Stimulated activated naive CD4-positive, alpha-beta T cell (primary cell): ENCODE measurements at places on chromosomes 11 and 22.

- DNase-seq = no peak
Measured at GRCh38 chr22:33710326-33710725, 209.9 kb downstream of the LARGE1 start.

DNA sequence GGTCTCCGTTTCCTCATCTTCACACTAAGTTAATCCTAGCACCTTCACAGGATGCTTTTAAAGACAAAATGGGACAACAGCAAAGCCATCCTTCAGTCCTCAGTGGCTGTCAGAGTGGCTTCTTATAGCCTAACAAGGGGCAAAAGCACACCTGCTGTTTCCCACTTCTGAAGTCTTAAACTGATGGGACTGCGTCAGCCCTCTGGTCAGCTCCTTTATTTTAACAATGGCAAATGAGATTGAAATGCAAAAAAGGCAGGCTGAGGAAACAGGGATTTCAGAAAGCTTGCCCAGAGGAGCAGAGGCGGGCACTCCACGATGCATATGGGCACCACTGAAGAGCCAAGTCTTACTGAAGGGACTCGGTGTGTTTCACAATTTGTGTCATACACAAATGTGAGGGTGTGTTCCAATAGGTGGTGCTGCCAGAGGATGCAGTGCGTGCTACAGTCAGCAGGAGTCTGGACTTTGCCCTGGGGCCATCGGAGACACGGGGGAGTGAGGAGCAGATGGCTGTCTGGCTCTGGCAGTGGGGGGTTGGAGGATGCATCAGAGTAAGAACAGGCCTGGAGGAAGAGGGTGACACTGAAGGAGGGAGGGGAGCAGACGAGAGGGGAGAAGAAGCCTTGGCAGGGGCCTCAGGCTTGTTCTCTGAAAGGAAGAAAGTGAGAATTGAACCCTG, 47.3 kb downstream of the TENM4 start:
- DNase-seq = no peak

GRCh38 chr11:134841411-134841810, 429.4 kb upstream of the B3GAT1 start:
- DNase-seq = no peak

DNA sequence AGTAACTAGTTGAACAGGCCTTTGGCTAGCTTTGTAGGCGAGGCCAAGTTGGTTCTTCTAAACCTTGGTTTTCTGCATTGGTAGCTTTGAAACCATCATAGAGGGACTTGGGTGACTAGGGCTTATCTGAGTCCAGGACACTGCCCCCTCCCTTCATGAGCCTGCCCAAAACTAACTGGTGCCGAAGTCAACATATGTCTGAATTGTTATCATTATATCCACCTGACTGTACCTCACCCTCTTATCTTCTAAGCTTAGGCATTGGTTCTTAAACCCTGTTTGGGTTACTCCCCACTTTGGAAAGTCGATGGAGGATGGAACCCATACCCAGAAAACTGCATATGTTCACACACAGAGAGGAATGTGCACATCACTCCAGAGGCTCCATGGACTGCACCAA, 7.6 kb upstream of the MAPK8IP1 start:
- no peak for DNase-seq

- no peak for DNase-seq
Measured at GRCh38 chr11:109677876-109678275, 255.9 kb downstream of the C11orf87 start.

DNA sequence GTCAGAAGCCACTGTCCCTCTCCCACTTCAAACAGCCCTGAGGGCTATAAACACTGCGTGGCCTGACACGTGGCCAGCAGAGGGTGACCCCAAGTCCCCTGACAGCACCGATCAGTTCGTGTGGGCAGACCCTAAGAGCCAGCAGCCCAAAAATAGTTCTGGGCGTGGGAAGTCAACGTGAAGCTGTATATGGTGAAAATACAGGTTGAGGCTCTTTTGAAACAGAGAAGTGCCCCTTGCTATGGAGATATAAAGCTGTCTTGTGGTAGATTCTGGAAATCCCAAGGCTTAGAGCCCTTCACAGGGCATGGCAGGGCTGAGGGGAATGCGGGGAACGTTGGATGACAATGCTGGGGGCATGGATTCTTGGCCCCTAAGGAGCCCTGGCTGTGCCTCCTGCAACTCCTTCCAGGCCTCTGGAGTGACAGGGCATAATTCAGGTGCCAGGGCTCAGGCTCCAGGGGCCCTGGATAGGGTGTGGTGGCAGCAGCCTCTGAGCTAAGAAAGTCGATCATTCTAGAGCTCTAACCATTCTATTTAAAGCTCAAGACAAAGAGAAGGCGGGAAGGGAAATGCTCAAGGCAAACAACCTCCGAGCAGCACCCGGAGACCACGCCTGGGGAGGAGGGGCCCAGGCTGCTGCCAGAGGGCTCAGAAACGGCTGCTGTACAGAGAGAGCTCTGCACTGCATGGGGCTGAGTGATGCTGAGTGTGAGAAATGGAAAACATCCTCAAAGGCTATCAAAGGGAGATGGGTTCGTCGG, 60.4 kb upstream of the CD5 start:
- DNase-seq = peak; percentile 85

DNA sequence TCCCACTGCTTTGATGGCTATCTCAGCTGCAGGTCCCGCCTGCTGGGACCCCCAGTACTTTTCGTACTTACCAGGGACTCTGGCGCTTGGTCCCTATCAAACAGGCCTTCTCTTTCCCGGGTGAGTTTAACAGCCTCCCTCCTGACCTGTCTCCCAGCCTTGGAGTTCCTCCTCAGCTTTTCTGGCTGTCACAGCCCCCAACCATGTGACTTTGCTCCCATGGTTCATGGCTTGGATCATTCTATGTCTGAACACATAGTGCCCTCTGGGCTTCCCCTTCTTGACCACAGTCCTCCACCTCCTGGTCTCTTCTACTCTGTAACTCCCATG, 56.9 kb downstream of the PARVA start:
- no peak for DNase-seq

DNA sequence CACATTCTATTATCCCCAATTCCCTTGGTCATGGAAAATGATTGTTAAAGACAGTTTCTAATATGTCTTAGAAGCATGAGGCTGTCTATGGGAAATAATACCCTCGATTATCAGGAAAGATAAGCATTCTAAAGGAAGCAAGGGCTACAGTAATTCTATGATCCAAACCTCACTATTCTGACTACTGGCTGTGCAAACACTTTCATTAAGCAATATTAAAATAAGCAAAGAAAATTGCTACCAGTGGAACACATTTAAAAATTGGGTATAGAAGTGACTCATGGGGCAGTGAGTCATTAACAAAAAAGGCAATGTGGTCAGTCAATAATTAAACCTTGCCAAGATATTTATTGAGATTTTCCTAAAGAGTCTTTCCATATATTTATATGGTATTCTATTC, 1415.2 kb upstream of the TENM4 start:
- no peak for DNase-seq

- no peak for DNase-seq
Measured at GRCh38 chr11:2582946-2583604, 116.7 kb downstream of the KCNQ1OT1 start.

GRCh38 chr11:118301600-118302195, 2.8 kb upstream of the CD3E start:
- DNase-seq = no peak

GRCh38 chr11:10996678-10997077, 138.8 kb upstream of the ZBED5 start:
- no peak for DNase-seq

DNA sequence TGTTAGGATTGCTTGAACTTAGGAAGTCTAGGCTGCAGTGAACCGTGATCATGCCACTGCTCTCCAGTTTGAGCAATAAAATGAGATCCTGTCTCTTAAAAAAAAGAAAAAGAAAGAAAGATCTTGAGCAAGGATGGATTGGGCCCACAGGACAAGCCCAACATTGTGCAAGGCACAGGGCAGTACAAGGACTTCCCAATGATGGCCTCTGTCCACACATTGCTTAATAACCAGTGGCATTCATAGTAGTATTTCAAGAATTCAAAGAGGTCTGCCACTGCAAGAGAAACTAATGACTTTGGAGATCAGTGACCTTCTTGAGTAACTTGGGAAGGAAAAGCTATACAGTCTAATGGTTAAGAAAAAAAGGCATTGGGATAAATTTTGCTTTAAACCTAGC, 44.6 kb downstream of the SEZ6L start:
- no peak for DNase-seq
